ENCODE measurements at places on chromosomes 7 and 10.

DNA sequence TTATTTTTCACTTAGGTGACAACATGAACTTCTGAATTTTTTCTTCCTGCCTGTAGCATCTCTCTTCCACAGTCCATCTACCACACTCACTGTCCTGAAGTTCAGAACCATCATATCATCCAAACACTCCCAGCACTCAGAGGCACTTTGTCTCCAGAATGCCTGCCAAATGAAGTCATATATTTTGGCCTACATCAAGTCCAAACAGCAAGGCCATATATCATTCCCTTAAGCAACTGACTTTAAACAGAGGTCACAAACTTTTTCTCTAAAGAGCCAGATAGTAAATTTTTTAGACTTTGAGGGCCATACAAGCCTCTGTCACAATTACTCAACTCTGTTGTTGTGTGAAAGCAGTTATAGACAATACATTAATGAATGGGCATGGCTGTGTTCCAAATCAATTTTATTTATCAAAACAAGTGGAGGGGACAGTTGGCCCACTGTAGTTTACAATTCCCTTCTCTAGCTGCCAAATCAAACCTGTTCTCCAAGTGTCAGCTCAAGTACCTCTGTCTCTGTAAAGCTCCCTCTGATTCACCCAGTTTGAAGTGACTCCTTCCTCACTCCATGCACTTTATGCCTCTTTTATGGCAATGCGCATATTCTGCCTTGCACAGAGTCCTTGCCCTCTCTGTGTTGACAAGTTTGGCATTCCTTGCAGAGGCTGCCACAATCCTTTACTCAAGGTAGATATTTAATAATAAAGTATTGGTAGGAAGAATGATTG, 305.7 kb downstream of the FZD1 start:
- no peak for DNase-seq

DNA sequence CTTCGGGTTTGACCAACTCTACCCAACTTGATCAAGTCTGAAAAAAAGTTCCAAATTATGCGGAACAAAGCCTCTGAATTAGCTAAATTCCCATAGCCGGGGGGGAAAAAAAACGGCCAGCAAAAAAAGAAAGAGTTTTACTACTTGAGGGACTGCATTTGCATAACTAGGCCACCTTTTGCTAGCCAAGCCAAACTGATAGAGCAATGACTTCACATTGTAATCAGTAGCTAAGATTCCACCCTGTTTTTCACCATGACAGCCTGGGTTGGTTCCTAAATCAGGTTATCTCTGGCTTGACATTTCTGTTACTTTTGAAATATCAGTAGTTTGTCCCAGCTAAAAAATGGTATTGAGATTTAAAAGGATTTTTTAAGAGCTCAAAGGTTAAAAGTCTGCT, 31.4 kb upstream of the CREB3L2 start:
- no peak for DNase-seq

GRCh38 chr7:92723205-92723604, 113.2 kb downstream of the CDK6 start:
- no peak for DNase-seq

DNA sequence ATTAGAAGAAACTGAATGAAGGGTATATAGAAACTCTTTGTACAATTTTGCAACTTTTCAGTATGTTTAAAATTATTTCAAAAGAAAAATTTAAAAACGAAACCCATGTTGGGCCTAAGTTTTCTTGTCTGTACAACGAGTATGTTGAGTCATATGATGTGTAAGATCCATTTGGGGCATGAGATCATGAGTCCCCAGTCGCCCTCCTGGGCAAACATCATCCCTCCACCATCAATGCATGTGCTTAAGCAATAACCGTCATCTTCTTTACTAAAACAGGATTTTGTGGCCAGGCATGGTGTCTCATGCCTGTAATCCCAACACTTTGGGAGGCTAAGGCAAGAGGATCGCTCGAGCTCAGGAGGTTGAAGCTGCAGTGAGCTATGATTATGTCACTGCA, 54.2 kb upstream of the CDCA7L start:
- no peak for DNase-seq

DNA sequence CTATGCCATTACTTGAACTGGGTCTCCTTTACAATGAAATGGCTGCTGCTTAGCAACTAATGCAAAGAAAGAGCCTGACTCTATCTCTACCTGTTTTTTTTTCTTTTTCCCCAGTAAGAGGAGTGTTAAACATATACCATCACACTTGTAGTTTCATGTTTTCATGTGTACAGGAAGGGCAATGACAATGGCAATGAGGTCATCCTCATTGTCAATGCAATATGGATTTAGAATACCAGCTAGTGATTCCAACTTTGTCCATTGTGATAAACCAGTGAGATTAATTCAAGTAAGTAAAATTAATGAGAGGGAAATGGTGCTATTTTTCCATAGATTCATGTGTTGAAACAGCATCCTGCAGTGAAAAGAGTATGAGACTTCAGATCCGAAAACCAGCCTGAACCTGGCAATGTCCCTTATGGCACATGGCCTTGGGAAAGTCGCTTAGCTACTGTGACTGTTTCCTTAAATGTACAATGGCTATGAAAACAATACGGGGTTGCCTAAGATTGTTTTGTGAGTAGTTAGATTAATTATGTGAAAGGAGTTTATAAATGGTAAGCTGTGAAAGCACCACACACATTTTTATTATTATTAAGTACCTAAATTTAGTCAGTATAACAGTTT, 11.2 kb downstream of the DGKI start:
- DNase-seq = no peak

DNA sequence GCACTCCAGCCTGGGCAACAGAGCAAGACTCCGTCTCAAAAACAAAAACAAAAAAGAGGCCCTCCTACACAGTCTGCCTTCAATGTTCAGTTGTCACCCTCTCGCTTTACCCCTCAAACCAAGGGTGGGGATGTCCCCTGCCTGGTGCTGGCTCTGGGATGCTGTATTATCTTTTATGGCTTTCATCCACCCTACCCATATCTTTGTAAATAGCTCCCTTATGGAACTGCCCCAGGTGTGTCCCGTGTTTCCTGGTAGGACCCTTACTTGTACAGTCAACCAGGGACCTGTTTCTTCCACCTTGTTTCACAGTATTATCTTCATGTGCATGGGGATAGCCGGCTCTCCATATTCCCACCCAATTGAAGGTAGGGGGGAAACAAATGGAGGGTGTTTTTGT, 15.7 kb upstream of the LAMB1 start:
- no peak for DNase-seq

DNA sequence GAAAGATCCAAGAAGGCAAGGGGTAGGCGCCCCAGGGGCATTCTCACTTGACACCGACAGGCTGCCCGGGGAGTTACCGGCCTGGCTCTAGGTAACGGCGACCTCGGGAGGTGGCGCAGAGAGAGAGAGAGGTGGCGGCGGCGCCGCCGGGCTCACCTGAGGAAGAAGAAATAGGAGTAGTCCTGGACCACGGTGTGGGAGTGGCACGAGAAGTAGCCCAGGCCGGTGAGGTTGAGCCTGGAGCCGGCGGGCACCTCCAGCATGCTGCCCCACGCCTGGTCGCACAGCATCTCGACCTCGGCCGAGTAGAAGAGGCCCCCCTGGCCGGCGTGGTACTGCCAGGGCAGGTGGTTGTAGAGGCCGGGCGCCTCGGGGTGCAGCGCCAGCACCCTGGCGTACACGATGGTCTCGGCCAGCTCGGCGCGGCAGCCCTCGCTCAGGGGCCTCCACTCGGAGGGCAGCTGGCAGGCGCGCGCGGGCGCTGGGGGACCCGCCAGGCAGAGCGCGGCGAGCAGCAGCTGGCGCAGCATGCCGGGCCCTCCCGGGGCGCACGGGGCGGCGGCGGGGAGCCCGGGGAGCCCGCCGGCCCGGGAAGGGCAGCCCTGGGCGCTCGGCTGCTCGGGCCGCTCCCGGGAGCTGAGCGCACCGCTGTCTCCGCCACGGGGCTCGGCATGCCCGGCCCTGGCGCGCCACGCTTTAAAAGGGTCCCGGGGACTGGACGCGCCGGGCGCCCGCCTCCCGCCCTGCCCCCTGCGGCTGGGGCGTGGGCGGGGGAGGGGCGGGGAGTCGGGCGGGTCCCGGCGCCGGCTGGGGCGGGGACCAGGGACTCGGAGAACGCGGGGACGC, at the start of gene CCDC3:
TSS of gene CCDC3 (minus strand) at position 673 of the 846 bp plus-strand sequence. CDS start at position 530, 143 bp downstream.
- no peak for DNase-seq

DNA sequence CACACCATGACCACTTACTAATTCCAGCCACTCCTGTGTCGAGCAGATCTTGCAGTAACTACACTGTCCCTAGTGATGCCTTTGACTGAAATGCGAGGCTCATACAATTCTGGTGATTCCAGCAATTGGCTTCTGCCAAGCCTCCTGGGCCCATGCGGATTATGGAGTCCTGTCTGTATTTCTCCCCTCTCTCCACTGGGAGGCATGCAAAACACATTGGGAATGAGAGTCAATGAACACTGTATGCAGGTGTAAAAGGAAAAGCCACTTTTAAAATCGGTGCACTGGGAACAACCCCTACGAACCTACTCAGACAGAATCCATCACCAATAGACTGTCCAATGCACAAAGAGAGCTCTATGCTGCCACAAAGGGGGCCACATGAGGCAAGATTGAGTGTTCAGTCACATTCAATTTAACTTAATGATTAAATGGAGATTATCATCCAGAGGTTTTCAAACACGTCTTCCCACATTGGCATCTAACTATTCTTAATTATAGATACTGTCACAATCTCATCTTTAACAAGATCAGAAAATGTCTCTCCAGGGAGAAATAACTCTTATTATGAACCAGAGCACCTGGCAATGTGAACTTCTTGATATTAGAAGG, 550.6 kb downstream of the GLRX3 start:
- no peak for DNase-seq

- DNase-seq = no peak
These were observed 54.5 kb downstream of the CXCL12 start for GRCh38 chr10:44330431-44330830.

- DNase-seq = no peak
These were observed 40.6 kb downstream of the PYROXD2 start for GRCh38 chr10:98374217-98374985.

Measured in CD4-positive, alpha-beta T cell treated with Interleukin-15 for 4 hours (primary cell).